ENCODE measurements at places on chromosomes 7 and 10. TPM values are rescaled to one million over a fixed set of nuclear protein-coding genes. Genes with fewer than 3 reads are reported as not detected.

Gene TLL2
- 0.09 TPM for total RNA-seq

Gene LEP
- total RNA-seq = not detected

Gene GRM3
- total RNA-seq = not detected

Gene SPDYE18
- 0.46 TPM for total RNA-seq

Gene ABCB8
- 59.5 TPM for total RNA-seq

Gene JAZF1
- 3.9 TPM for total RNA-seq

Gene NRBF2
- 32.7 TPM for total RNA-seq

Gene ZNF727
- total RNA-seq = 0.18 TPM

Gene OR6B1
- not detected for total RNA-seq

Gene FAM237B
- not detected for total RNA-seq

Gene DNAJC12
- total RNA-seq = 11.0 TPM

Gene MAD1L1
- total RNA-seq = 55.0 TPM

Gene TMEM176A
- total RNA-seq = not detected

Gene ANTXRL
- not detected for total RNA-seq

DNA sequence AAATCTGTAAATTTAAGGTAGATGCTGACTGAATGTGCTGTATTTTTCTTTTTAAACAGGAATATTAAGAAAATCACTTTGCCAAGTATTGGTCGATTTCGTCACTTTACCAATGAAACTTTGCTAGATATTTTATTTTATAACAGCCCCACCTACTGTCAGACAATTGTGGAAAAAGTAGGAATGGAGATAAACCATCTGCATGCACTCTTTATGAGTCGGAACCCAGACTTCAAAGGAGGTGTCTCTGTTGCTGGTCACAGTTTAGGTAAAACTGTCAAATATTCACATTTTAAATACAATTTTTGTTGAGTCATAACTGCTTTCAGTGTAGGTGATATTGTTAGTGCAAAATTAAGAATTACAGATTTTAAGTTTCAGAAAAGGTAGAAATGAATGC lies 25.2 kb downstream of the SEC23IP start:
- DNase-seq = no peak

- DNase-seq = no peak
Observed at GRCh38 chr10:68857005-68857404, 29.7 kb downstream of the STOX1 start.

- DNase-seq = no peak
Observed at GRCh38 chr7:128037081-128037480, 5.8 kb upstream of the LRRC4 start.

DNA sequence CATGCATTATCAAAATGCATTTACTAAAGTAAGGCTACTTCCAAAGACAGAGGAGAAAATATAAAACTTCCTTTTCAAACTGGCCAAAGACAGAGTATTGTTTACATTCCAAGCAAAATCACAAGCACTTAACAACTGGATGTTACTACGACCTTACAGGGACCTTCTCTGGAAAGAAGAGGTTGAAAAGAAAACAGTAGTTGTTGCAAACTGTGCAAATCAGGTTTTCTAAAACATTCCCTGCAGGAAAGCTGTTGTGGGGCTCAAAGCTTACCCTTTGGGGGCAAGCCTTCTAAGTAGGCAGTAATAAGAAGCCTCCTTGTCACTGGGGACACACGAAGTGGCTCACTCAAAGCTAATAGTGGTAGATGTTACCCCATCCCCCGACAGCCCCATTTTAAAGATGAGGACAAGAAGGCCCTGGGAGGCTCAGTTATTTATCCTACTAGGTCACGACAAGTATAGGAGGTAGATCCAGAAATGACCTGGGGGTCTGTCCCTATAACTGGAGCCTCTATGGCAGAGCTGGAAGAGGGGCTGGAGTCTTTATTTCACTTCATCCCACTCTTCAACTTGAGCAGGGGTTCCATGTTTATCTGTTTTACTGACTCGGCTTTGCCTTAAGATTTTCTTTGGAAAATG lies 46.6 kb downstream of the ATXN7L1 start:
- DNase-seq = no peak

DNA sequence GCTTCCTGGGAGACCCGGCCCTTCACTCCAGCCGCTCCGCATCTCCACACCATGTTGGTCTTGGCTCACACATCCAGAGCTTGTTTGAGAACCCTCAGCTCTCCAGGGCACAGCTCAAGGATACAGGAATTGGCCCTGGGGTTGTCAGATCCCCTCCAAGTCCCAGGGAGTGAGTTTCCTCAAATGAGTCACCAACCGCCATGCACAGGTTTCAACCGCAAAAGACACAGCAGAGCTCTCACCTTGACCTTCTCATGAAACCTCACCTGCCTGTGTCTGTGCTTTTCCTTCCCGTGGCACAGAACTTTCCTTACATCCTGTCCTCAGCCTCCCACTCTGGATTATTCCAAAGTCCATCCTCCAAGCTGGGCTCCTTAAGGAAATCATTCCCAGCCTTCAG lies 20.6 kb downstream of the AZGP1 start:
- no peak for DNase-seq

DNA sequence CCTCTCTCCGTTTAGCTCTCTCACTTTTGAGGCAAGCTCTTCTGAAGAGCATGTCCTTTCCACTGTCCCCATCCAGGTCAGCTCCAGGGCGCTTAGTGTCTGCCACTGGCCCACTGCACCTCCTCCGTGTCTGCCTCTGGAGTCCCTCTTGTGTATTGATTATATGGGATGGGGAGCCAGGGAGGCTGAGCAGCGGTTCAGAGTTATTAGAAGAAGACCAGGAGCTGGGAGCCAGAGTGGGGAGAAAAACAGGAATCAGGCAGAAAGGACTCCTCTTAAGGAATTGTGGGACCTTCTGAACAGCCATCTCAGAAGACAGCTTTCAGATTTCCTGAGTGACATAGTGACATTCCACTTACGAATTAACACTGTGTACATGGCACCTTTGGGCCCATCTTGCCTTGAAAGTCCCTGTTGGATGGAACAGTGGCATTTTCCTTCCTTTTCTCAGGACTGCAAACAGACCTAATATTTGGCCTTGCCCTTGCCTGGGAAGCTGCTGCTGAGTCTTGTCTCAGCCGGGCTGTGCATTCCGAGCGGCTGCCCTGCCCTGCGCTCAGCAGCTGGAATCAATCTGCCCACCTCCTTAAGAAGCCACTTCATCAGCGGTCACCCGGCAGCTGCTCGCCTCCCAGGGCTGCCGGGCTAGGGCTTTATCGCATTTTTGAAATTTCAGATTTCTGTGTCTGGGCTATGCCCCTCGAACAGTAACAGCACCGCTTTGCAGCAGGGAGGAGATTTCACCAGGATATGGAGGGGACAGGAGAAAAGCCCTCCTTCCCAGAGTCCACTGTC lies 81.1 kb upstream of the PRKG1 start:
- no peak for DNase-seq

DNA sequence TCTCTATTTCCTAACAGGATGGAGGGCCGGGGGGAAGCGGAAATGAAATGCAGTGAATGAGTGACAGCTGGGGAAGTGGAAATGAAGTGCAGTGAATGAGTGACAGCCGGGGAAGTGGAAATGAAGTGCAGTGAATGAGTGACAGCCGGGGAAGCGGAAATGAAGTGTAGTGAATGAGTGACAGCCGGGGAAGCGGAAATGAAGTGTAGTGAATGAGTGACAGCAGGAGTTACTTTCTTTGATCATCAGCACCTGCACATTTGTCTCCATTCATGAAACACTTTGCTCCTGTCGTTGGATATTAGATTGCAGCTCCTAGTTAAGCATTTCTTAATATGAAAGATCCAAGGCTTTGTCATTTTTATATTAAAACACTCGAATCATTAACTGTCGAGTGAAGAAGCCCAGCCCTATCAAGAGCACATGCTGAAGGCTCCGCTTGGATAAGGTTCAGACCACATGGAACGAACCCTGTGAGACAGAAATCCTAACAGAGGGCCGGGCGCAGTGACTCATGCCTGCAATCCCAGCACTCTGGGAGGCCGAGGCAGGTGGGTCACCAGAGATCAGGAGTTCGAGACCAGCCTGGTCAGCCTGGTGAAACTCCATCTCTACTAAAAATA lies 406.0 kb upstream of the ADARB2 start:
- DNase-seq = no peak

- no peak for DNase-seq
Observed at GRCh38 chr7:70654979-70655378, 477.0 kb upstream of the GALNT17 start.

DNA sequence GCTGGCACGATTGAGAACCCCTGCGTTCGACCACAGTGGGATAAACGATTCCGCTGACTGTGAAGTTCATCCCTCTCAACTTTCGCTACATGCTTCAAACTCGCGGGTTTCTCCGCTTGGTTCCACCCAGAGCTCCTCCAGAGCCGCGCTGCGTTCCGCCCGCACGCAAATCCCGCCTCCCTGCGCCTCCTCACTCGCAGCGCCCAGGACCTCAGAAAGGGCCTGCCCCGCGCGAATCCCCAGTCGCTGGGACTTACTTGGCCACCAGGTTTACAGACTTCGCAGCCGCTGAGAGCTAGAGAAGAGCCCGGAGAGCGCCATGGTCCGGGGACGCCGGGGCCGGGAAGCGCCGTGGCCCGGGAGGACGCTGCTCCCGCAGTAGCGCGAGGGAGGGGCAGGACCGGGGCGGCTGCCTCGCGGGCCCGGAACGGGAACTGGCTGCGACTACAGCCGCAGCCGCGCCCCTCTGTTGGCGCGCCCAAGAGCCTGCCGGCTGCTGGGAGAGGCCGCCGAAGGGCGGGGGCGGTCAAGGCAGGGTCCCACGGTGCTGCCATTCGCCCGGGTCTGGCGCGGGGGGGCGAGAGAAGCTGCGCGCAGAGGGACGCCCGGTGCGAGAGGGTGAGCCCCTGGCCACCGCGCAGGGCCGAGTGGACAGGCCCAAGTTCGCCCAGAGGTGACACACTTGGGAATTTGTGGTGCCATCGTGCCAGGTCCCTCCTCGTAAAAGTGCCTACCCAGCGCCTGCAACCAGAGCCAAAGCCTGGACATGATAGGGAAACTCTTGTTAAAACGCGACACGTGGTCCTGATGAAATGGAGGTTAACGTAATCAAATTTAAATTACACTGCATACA lies at the start of gene NOD1:
TSS of gene NOD1 (minus strand) at position 436 of the 853 bp plus-strand sequence. CDS start 21,863 bp downstream, outside the sequence.
- DNase-seq = peak; percentile 70

DNA sequence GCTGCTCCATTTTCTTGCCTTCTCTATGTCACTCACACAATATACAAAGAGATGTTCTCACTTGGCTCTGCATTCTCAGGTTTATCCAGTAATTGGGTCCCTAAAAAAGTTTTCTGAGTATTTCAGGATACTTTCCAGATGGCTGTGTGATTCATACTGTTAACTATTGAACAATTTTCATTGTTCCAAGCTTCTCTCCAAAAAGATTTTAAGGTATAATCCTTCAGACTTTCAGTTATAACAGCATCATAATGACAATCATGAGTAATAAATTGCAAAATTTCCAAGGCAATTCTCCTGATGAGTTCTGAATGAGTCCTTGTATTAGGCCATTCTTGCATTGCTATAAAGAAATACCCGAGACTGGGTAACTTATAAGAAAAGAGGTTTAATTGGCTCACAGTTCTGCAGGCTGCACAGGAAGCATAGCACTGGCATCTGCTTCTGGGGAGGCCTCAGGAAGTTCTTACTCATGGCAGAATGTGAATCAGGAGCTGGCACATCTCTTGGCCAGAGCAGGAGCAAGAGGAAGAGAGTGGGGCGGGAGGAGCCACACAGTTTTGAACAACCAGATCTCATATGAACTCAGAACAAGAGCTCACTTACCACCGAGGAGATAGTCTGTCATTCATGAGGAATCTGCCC lies 148.1 kb downstream of the SLC16A9 start:
- DNase-seq = no peak

- DNase-seq = no peak
Observed at GRCh38 chr7:47328392-47329319, 253.3 kb downstream of the TNS3 start.

- DNase-seq = no peak
Observed at GRCh38 chr7:3893151-3893788, 592.2 kb downstream of the SDK1 start.

DNA sequence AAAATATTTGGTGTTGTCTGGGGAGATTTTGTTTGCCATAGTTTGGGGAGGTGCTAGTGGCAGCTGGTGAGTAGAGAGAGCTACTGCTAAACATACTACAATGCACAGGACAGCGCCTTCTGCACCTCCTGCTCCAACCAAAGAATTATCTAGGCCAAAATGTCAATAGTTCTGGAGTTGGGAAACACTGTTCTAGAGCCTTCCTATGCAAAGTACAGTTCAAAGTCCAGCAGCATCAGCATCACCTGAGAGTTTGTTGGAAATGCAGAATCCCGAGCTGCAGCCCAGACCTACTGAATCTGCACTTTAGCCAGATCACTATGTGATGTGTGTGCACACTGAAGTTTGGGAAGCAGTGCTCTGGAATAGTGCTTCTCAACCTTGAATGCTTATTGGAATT lies 290.7 kb downstream of the TCF7L2 start:
- DNase-seq = no peak

DNA sequence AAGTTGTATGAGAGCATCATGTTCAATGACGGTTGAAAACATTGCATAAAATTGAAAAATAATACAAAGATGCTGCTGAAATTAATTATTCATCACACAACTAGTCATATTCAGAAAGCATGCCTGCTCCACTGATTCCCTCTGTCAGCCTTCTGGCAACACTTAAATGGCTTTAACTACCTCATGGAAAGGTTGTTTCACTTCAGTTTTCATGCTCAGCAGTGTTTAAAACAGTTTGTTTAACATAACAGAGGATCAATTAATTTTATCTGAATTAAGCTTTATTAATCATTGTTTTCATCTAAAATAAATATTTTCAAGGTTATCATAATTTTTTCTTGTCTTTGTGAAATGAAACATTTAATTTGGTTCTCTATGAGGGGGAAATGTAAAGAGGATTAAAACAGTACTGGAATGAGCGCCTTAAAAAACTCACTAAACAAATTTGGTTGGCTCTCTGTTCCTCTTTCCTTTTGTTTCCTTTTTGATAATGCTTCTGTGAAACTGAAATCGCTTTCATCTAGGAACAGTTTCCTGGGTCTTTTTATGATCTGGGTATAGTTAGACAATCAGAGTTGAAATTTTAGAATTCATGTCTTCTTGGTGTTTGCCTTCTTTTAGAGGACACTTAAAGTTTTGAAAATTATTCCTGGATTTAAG lies 427.4 kb downstream of the SH2D4B start:
- no peak for DNase-seq

GRCh38 chr7:36943591-36944435 lies 219.5 kb upstream of the AOAH start:
- no peak for DNase-seq

DNA sequence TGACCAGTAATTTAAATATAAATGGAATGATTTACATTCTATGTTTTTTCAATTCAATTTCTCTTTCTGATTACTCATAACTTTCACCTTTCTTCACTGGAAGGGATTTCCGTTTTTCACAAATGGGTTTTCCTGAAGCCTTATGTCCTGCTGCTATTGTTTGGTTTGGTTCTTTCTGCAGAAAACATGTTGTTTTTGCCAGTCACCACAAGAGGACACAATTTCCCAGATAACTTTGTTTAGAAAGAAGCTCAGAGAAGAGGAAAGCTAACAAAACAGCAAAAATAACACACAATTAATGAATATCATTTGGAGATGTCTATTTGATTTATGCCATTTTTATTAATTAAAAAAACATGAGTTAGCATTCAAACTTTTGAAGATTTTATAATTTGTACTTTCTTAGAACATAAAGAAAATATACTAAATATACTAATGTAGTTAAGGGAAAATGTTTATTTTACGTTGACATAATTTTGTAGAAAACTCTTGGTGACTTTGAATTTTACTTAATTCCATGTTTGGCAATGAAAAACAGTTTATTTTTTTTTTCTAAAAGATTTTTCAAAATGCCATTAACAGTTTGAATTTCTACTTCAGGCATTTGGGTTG lies 4.6 kb upstream of the TWIST1 start:
- DNase-seq = no peak

Data from activated T-helper 2 cell treated with anti-CD3 and anti-CD28 coated beads, Interferon-gamma antibody, Interleukin-2, Interleukin-4, amounts not matched to agents 10 μg/mL and 5 μg/mL and 100 μg/mL, durations not matched to agents 14 hours and 24 hours and 36 hours (primary cell).